Anterior cingulate cortex (tissue), 58 donors: ENCODE measurements at places on chromosomes 7 and 10.

- no peak for DNase-seq
These were observed 86.4 kb upstream of the DGKB start for GRCh38 chr7:14988941-14989340.

GRCh38 chr10:121155742-121156474 lies 304.7 kb downstream of the WDR11 start:
- DNase-seq: no peak

GRCh38 chr7:144527051-144527471 lies 123.6 kb upstream of the NOBOX start:
- DNase-seq: no peak

- no peak for DNase-seq
These were observed 177.7 kb upstream of the GHITM start for GRCh38 chr10:83961620-83962019.

DNA sequence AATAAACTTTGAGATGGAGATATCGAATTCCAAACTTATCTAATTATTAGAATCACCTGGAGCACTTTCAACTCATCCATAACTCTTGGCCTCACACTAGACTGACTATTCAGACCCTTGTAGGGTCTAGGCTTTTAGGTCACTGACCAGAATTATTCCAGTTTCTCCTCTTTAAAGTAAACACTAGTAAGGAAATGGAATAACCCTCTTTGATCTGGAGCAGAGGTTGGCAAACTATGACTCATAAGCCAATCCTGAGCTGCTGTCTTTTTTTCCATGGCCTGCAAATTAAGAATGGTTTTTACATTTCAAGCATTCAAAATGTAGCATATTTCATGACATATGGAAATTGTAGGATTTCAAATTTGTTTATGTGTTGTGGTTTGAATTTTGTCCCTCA lies 1601.9 kb downstream of the REEP3 start:
- DNase-seq: no peak

GRCh38 chr7:55504093-55504859 lies 68.0 kb downstream of the VOPP1 start:
- DNase-seq: peak; percentile 25

GRCh38 chr7:151550656-151551286 lies 31.1 kb upstream of the RHEB start:
- DNase-seq: no peak

GRCh38 chr7:151806204-151806603 lies 70.7 kb downstream of the PRKAG2 start:
- no peak for DNase-seq

DNA sequence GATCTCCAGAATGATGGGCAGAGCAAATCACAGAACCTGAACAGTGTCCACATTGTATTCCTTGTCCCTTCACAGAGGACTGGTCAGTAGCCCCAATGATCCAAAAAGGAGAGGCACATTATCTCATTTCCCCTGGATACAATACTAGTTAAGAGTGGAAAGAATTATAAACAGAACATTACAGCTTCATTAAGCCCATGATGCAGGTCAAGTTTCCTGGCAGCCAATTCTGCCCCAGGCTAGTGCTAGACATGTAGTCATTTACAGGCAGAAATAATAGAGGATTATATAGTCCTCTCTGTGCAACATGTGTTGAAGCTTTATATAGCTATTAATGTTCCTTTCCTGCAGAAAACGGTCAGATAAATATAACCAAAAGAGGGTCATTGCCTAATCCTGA lies 124.3 kb upstream of the WNT16 start:
- DNase-seq: no peak

DNA sequence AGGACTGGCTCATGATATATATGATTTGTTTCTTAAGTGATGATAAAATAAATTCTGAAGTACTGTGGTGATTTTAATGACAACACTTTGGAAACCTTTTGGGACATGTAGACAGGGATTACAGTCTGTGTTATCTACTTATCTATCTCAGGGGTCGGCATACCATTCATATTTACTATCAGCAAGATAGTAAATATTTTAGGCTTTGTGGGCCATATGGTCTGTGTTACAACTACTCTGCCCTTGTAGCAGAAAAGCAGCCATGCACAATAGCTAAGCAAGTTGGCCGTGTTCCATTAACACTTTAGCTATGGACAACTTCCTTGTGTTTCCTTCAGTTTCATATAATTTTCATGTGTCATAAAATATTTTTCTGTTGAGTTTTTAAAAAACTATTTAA lies 97.8 kb upstream of the PRPS1L1 start:
- DNase-seq: no peak

- no peak for DNase-seq
These were observed 21.0 kb downstream of the SLC13A4 start for GRCh38 chr7:135706858-135707569.

DNA sequence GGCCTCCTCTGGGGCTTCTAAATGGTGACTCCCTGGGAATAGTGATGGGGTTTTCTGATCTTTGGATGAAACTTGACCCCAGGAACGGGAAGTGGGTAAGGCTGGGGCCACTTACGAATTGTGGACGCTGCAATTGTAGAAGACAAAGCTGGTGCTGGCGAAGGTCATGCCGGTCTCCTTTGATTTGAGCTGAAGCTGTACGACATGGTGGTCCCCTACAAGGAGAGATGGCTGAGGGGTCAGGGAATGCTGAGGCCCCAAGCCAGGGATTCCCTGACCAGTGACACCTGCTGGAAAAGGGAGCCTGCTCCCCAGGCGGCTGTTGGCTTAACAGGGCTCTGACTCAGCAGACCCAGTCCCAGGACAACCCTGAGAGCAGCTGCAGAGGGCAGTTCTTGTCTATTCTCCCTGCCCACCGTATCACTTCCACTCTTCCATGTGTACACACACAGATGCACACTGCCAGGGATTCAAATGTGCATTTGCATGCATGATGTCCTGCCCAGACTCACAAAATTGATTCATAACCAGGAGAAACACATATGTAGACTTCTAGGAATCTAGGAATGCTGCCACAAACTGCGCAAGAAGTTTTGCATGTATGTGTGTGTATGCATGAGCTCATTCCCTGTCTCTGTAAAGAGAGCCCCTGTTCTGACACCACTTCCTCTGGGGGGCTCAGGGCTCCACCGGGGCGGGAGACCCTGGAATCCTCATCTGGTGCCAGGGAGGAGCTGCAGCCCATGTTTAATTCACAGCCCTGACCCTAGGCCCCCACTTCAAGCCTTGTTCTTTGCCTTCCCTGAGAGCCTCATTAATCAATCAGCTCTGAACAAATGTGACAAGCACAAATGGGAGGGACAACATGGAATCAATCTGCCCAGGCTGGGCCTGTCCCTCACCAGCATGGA lies 350.0 kb downstream of the PLXNA4 start:
- no peak for DNase-seq

- DNase-seq: no peak
These were observed 186.1 kb downstream of the TRIL start for GRCh38 chr7:28771906-28772622.

GRCh38 chr7:122942059-122942458 lies 53.4 kb downstream of the TAS2R16 start:
- DNase-seq: no peak

GRCh38 chr10:117133273-117134055 lies 4.6 kb downstream of the VAX1 start:
- DNase-seq: no peak

DNA sequence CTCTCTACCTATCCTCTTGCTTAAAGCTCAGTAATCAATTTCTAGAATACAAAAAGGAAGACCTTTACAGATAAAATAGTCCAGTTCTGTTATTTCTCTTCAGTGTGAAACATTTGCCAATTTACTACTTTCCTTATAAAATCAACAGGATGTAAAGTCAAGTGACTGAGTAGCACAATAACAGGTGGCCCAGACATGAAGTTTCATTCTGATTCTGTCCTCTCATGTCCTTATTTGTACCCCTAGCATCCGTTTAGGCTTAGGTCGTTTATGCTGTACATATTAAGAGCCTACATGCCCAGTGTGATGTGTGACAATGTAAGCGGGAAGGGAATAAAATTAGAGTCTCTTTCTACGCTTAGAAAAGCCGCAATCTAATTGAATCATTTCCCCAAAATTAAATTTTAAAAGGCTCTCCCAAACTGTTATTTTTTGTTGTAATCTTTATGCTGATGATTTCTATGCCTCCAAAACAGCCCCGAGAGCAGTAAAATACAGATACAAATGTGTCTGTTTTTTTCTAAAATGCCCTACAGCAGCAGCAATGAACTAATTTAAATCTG lies 29.1 kb downstream of the EPC1 start:
- DNase-seq: no peak

- no peak for DNase-seq
These were observed 190.0 kb upstream of the MKI67 start for GRCh38 chr10:128316121-128316726.

DNA sequence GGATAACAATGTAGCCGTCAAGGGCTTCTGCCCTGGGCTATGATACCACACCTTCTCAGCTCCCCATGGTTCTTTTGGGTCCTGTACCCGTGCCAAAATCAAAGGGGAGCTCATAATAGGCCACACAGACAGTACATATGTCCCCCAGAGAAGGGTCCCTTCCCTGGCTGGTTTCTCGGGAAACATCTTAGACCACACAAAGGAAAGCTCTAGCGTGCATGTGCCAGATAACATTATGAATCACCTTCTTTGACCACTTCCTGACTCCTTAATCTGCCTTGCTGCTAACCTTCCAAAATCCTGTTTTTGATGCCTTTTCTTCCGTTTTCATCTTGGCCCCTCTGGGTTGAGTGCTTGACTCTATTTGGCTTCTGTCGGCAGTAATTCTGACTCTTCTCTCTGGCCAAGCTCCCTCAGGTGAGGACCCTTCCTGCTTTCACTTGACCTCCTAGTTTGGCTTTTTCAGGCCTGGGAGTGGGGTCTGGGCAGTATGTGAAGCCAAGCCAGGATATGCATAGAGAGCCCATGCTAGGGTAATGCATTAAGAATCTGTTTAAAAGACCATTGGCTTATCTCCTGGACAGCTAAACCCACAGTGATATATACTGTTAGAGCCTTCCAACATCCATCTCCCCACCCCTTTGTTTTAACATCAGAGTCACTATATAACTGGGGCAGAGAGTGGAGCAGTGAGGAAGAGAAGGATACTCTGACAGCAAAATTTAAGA lies 84.8 kb downstream of the ANLN start:
- DNase-seq: no peak

GRCh38 chr7:43868681-43869005 lies 674 bp downstream of the MRPS24 start:
- DNase-seq: no peak

DNA sequence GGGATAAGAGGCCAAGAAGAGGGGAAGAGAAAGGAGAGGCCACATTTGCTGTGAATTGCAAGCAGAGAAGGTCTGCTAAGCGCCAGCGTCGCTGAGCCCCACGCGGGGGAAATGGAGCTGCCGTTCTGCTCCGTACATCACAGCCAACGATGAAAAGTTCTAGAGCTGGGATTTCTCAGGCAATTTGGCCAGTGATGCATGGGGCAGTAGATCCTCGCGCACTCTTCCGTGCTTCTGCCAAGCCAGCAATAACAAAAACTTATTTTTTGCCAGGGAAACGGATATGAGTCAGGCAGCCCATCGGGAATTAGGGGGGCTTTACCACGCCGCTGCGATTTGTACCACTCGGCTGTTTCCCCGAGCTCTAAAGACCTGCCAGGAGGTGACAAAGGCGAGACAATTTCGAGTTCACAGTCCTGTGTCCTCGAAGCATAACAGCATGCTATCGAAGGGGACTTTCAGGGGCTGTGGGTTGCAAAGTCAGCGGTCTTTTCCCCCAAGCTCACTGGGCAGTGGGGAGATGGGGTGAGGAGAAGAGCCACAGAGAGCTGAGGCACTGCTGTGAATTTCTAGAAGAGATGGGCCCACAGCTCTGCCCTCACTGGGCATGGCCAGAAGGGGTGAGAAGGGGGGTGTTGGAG lies 30.0 kb upstream of the SLF2 start:
- DNase-seq: no peak

DNA sequence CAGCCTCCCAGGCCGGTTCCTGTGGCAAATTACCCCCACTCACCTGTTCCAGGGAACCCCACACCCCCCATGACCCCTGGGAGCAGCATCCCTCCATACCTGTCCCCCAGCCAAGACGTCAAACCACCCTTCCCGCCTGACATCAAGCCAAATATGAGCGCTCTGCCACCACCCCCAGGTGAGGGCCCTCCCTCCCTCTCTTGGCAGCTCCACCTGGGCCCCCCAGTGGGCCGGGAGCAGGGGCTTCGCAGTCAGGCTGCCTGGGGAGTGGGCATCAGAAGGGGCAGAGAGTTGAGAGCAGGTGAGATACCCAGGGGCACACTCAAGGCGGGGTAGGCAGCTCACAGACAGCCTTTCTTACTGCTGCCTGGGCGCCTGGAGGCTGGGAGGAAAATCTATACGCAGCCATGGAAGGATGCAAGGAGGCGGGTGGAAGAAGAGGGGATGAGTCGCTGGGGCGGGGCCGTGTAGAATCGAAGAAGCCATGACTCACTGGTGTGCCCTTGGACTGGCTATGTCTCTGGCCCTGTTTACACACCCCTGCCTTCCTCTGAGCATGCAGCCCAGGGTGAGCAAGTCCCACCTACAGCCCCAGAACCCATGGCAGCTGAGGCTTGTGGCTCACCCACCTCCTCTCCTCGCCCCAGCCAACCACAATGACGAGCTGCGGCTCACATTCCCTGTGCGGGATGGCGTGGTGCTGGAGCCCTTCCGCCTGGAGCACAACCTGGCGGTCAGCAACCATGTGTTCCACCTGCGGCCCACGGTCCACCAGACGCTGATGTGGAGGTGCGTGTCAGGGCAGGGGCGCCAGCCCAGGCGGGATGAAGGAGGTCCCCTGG lies 48.6 kb upstream of the PPIF start:
- no peak for DNase-seq

DNA sequence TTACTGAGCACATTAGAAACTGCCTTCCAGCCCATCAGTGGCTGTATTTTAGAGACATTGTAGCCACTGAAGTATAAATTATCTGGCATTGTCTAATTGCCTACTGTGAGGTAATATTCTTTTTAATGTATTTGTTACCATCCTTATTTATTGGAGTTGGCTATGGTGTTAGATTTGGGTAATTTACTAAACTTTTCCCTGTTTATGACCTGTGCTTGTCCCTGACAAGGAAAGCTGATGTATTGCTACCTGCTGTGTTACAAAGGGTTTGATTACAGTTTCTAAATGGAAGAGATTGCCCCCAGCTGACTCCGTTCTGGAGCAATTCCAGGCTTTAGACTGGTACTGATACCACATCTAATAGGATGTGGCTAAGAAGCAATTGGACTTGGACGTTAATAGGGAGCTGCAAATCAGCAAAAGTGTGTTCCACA lies 12.3 kb upstream of the ASCC1 start:
- DNase-seq: no peak
